ENCODE measurements at places on chromosomes 3 and 15.

DNA sequence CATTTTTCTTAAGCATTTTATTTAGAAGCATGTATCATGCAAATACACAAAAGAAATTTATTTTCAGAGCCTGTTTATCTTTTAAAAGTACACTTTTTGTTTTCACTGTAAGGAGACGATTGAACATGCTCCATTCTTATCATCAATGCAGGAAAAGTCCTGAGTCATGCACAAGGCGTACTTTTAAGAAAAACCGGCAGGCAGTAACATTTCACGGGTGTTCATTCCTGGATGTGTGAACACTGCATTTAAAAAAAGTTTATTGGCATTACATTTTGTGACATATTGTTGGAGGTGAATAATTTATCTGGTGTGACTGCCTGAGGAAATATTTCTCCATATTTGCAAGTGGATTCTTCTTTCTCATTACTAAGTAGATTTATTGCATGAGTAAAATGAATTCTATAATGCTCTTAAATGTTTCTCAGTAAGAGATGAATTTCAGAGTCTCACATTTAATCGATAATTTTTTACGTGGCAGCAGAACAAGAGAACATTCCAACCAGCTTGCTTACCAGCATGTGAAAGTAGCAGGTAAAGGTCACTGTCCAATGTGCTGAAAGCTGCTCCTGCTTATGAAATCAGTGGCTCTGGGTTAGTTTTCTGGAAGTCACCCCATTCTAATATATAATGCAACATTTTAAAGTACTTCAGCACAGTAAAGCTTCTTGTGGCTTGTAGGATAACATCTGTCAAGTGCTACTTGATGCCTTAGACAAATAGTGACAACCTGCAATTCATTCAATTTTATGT is 87.0 kb downstream of the SV2B start:
- DNase-seq = no peak

DNA sequence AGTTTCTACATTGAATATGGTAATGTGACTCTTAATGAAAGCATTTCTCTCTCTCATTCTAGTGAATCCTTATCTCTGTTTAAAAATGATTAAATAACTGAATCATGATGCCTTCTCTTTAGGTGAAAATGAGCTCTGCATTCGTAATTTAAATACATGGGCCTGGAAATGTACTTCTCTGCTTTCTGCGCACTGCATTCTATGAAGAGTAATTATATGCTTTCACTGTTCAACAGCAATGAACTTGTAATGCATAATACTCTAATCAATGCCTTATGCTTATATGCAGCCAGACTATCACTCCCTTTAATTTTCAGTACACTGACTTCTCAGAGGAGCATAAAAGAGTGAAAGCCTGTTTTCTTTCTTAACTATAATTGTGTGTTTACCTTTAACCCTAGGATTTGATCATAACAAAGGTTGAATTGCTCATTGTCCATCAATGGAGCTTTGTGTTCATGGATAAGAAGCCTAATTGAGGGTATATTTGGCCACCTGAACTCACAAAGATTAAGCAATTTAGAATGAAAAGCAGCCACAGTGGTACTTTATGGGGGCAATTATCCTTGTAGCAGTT is 330.8 kb upstream of the PDZRN3 start:
- DNase-seq = peak; percentile 43

DNA sequence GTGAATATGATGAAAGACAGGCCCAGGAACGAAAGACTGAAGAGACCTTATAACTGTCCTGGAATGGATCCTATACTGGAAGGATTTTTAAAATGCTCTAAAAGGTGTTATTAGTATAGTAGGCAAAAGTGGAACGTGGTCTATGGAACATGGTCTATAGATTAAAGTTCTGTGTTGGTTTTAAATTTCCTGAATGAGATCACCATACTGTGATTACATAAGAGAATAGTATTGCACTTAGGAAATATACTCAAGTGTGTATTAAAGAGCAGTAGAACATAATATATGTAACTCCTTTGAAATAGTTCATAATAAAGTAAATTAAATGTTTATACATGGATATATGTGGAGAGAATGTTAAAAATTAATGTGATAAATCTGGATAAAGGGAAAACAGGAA is 68.2 kb downstream of the SPRED1 start:
- no peak for DNase-seq

DNA sequence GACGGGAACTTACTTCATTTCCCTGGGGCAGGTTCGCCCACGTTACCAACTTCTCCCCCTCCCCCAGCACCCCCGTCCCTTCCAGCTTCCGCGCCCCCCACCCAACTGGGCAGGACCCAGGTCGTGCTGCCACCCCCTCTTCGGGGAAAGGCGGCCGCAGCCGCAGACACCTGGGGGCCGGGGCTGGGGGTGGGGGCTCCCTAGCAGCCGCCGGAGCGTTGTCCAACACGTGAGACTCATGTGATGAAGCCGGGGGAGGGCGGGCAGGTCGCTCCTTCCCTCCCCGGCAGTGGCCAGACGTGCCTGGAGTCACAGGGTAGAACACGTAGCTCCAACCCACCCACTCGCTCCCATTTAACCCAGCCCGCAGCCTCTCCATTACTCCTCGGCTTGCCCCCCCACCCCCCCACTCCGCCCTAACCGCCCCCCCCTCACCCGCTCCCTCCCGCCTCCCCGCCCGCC is 240 bp upstream of the BHLHE40 start:
- DNase-seq = peak; percentile 42

GRCh38 chr15:31957581-31957980 is 72.7 kb upstream of the CHRNA7 start:
- DNase-seq = no peak

DNA sequence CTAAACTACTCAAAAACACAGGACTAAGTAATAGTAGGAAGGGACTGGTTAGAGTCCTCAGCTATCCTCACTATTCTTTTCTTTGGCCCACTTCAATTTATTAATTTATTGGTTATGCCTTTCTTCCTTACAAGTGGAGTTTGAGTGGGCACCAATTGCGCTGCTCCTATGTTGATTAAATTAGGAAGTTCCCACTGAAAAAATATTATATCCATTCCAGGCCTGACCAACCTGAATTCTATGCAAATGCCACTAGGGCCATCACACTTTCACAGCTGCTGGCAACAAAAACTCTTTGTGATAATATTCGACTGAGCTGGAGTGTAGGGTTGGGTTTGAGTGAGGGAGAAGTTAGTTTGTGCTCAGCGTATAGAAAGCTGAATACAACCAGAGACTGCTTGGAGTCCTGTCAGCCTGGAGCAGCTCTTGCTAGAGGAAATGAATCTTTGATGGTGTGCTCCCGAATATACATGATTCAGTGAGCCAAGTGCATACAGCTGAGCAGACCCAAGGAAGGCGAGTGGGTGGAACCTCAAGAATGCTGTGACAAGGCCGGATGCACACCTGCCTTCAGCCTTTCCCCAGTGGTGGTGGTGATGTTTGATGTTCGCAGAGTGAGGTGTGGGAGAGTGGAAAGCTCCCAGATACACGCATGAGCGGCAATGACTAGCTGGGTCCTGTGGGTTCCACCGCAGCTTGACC is 1.5 kb downstream of the ARHGEF3 start:
- no peak for DNase-seq

DNA sequence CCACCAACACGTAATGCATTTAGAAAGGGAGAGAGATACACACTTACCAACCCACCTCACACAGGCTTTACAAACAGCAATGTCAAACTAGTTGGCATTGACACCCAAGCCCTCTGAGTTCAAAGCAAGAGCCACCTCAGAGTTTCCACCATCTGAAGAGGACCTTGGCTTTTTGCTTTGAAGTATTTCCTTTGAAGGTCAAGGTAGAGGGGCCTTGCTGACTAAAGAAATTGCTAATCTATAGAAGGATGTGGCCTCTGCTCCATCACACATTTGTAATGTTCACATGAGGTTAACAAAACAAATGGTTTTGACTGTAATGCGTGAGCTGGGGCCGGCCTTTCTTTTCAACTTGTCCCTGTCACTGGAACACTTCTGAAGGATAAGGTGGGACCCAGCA is 117.7 kb downstream of the POLR2M start:
- no peak for DNase-seq
